GM23248 (cell line): ENCODE measurements at places on chromosomes 11 and 22. TPM values are rescaled to one million over a fixed set of nuclear protein-coding genes. Genes with fewer than 3 reads are reported as not detected.
A peak's percentile ranks its signal among the peaks of the same experiment; 100 is the strongest.

SLC25A45 gene
- polyA plus RNA-seq: 3.7 and 3.9 TPM in 2 replicates

CBLIF gene
- polyA plus RNA-seq: not detected in 2 replicates

OR8H3 gene
- polyA plus RNA-seq: not detected in 2 replicates

OR51T1 gene
- not detected in 2 replicates for polyA plus RNA-seq

BIK gene
- not detected in 2 replicates for polyA plus RNA-seq

PATE2 gene
- polyA plus RNA-seq: not detected in 2 replicates

PANX3 gene
- not detected in 2 replicates for polyA plus RNA-seq

- DNase-seq: peak; percentile 74
Observed at GRCh38 chr11:70191495-70192140, 11.5 kb upstream of the FADD start.

GRCh38 chr11:8863838-8864237, 47.2 kb upstream of the AKIP1 start:
- DNase-seq: peak; percentile 80

GRCh38 chr22:30056015-30056414, 24.2 kb upstream of the HORMAD2 start:
- no peak for DNase-seq

GRCh38 chr11:35688023-35688422, 25.4 kb downstream of the TRIM44 start:
- peak; percentile 68 for DNase-seq

GRCh38 chr11:253160-253885, 16.5 kb downstream of the PSMD13 start:
- no peak for DNase-seq

GRCh38 chr11:72591785-72592502, 82.3 kb downstream of the PDE2A start:
- no peak for DNase-seq

DNA sequence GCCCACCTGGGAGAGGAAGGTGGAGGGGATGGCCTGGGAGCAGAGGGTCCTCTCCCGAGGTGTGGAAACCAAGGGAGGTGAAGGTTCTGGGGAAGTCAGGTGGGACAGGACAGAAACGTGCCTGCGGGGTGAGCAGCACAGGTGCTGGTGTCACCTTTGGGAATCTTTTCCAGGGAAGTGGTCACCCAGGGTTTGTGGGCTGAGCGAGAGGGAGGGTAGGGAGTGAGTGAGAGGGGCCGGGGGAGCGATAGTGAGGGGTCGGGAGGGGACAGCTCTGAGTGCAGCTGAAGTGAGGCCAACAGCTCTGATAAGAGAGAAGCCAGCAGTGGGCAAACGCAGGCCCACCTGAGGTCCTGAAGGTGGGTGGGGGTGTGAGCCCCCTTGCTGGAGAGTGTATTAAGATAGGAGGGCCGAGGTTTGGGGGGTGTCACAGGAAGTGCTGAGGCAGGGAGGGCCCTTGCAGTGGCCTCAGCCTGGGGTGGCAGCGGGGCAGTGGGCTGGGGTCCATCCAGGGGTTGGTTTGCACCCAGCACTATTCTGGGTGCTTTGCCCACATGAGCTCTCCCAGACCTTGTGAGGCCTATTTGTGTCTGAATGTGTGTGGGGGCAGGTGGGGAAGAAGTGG, 1.6 kb upstream of the SHANK3 start:
- DNase-seq: no peak

- DNase-seq: no peak
Observed at GRCh38 chr11:60242740-60243239, at the start of gene MS4A4E. TSS of gene MS4A4E (minus strand) at chr11:60243137. CDS start at chr11:60230055, 13,082 bp downstream.

- DNase-seq: no peak
Observed at GRCh38 chr22:31206896-31207687, 5.0 kb upstream of the LIMK2 start.

DNA sequence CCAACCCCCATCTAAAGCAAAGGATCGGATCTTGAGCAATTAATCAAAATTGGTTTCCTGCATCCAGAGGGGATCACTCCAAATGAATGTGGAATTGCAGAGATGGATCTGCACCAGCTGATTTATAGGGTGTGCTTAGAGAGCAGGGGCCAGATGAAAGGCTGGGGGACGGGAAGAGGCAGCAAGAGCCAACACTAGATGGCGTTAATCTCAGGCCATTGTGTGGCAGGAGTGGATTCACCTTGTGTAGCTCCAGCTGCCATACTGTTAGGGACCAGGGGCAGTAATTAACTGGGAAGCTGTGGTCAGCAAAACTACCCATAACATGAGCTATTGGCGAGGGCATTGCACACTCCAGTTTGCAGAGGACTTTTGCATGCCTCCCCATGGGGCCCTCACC, 35.6 kb downstream of the SERPINH1 start:
- peak; percentile 36 for DNase-seq

- peak; percentile 83 for DNase-seq
Observed at GRCh38 chr22:29907753-29908515, 25.0 kb downstream of the MTMR3 start.

DNA sequence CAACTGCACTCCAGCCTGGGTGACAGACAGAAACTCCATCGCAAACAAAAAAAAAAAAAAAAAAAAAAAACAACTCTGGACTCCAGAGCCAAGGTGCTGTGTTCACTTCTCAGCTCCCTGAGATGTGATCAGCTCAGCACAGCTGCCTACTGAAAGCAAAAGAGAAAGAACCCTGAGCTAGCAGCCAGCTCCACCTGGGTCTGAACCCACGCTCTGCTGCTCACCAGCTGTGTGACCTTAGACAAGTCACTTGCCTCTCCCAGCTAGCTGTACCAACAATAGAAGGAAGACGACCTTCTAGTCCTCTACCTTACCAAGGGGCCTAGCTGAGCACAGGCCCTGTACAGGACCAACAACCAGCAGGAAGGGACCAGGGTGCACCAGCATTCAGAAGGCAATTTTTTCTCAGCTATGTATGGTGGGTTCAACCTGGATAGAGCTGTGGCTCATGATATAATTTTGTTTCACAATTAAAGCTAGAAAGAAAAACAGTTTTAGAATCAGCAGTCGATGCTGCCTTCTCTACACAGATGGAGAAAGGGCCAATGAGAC, 3.8 kb downstream of the DGCR2 start:
- no peak for DNase-seq

DNA sequence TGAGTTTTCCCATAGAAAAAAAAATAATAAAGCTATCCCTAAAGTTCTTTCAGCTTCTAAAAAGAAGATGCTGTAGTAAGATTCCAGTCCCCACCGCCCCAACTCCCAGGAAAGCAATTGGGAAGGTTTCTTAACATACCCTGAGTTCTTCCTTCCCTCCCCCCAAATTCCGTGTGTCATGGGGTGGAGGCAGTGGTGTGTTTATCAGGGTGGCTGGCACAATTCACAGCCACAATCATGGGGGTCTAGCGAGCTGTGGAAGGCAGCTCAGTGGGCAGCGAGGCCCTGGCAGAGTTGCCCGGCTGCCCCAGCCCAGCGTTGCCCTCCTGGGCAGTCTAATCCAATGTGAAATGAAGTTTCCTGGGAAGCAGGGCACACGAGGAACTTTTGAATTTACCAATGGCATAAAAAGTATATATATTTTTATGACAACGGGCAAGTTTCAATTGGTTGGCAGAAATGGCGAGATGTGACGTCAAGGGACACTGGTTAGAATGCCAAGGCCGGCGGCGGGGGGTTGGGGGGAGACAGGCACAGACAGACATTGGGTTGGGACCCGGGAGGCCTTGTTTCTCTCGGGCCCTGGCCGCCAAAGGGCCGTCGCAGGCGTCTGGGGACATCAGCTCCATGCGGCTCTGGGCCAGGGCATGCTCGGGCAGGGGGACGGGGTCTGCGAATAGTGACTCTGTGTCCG, 80.7 kb upstream of the PPARA start:
- peak; percentile 92 for DNase-seq

- DNase-seq: no peak
Observed at GRCh38 chr22:26442086-26442756, 13.2 kb downstream of the ASPHD2 start.

DNA sequence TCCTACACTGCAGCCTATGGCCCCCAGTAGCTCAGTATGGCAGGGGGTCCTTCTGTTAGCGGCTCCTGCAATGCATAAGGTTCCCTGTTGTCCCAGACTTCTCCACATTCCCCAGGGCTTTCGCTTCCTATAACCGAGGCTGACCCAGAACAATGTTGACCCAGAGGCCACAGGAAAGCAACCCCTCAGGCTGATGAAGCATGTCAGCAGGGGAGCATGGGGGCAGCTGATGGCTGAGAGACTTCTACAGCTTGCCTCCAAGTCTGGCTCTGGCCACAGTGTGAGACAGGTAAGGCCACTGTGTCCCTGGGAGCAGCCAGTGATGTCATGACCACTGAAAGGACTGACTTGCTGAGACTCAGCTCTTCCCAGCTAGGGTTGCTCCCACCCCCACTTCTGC, 12.5 kb upstream of the PPFIBP2 start:
- DNase-seq: no peak

DNA sequence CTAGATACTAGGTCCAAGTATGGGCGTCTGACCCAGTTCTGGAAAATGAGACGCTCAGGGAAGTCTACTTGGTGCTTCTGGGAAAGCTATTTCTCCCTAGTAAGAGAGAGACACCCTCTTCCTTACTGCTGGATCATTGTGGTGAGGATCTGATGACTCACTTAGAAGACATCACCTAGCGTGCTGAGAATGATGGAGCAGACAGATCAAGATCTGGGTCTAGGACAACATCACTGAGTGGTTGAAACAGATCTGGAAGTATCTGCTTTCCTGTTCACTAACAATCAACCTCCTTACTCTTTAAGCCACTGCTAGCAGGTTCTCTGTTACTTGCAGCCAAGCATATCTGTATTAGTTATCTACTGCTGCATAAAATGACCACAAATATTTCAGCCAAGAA, 38.3 kb upstream of the HMGXB4 start:
- peak; percentile 75 for DNase-seq

DNA sequence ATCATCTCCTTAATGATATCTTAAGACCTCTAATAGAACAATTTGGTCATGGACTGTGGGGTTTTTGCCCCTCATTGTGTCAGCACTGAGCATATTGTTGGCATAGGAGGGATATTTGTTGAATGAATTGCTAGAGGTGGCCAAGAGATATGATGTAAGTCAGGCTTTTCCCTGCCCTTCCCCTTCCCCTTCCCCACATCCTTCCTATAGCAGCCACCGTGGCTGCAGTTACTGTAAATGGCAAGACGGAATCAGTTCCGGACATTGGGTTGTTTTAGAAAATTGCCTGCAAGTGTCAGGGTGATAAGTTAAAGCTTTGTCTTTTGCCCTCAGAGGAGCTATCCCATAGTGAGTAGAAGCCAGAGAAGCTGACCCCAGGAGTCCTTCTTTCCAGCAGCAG, 23.0 kb downstream of the LIMK2 start:
- DNase-seq: no peak

DNA sequence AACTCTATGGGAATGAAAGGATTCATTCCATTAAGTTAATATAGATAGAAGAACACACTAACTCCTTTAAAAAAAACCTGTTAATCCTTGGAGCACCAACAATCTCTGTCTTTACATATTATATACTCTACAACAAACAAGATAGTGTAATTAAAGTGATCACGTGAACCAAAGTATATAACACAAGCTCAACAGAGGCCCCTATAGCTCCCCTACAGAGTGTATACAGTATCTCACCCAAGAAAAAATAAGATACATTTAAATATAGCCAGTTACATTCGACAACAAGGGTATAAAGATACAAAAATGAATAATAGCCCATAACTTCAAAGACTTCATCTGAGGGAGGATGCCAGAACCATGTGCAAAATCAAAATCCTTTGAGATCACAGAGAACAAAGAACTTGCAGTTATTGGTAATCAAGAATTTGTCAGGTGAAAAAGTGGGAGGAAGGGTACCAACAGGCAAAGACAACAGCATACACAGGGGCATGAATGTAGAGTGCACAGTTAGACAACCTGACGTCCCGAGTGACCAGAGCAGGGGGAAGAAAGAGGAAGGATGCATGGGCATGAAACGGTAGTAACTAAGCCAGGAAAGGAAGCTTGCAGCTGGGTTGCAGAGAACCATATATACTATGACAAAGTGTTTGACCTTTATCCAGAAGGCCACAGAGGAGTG, 4.7 kb downstream of the FCHSD2 start:
- no peak for DNase-seq

DNA sequence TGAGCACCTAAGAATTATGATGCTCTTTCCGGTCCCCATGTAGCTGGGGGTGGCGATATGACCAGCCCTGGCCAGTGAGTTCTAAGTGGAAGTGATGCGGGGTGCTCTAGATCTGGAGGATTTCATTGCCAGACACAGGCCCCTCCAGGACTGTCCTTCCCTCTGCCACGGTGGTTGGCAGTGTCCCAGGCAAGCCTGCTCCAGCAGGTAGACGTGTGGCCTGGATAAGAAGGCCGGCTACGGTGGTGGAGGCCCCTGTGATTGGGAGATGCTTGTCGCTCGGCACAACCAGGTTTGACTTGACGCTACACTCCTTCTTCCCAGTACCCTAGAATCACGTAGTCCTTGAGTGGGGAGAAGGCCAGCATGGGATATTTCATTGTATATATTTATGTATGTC, 9.1 kb upstream of the ARHGAP8 start:
- no peak for DNase-seq

DNA sequence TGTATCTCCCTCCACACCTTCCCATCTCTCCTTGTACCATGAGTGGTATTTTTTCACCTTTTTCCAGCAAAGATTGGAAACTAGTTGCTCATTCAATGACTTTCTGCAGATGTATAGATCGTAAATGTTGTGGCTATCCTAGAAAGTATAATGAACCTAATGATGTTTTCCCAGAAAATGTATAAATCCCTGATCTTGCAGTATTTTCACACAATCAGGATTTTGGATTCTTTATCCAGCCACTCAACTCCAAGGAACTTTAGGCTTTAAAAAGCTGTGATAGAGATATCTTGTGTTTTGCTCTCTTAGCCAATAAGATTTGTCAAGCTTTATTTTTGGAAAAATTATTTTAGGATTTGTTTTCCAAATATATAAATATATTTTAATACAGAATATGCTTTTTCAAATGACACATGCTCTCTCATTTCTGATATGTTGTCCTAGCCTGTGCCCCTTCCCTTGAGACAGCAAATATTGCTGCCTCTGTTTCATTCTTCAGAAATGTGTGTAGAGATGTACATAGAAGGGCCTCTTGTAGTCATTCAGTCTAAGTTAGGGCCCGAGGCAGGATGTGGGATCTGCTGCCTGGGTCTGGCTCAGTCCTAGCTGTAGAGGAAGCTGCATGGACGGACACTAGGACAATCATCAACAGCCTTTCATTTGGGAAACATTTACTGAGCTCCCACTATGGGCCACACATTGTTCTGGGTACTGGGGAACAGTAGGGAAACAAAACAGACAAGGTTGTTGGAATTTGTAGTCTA, 62.4 kb downstream of the NAV2 start:
- peak; percentile 21 for DNase-seq

DNA sequence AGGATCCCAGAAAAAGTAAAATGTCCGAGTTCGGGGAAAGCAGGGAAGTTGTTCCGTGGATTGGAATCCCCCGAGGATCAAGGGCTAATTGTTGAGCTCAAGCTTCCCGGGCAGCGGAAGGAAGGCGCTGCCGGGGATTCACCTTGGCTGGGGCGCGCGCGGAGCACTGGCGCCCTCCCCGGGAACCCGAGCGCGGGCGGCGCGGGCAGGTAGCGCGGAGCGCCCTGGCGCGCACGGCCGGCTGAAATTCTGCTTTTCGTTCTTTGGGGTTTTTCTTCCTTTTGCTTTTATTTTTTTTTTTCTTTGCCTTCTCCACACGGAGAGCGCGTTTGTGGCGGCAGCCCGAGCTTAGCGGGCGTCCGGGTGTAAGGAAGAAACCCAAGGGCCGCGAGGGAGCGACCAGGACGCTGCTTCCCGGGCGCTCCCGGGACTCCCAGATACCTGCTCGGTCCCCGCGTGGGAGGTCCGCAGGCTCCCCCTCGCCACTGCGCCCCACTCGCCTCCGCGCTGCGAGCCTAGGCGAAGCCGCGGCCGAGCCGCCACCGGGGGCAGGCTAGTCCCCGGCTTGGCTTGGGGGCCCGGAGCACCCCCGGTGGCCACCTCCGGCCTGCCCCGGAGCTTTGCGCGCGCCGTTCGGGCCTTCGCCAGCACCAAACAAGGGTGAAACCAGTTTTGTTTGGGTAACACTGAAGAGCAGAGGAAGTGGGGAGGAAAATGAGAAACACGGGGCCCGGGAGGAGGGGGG, 4.8 kb upstream of the IGF2 start:
- no peak for DNase-seq
